ENCODE measurements at places on chromosomes 1 and 21.

DNA sequence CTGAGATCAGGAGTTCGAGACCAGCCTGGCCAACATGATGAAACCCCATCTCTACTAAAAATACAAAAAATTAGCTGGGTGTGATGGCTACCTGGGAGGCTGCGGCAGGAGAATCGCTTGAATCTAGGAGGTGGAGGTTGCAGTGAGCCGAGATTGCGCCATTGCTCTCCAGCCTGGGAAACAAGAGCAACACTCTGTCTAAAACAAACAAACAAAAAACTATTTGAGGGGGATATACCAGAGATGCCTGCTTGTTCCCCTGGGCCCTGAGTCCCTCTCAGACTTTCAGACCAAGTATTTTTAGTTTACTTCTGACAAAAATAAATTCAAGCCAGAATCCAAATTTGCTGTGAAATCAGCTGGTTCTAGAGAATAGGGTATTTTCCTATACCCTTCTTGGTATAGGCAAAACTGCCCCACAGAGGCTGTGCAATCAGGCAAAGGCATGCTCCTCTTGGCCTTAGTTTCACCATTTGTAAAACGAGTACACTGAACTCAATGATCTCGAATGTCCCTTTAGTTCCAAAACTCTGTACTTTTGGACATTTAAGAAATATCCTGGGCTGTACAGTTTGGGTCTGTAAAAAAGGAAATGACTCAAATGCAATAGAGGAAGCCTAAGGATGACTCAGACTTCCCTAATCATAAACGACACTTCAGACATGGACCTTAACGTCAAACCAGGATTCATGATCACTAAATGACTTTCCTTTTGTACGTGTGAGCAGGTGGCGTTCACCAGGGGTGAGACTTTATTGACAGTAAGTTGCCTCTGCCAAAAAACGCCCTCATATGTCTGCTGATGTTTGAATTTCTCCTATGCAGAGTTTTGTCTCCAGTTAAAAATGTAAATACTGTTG lies 16.1 kb downstream of the ENSA start:
- DNase-seq, result peak; percentile 93

GRCh38 chr1:55445416-55445815 lies 230.3 kb upstream of the USP24 start:
- no peak for DNase-seq

GRCh38 chr1:58211869-58212268 lies 334.7 kb downstream of the OMA1 start:
- no peak for DNase-seq

DNA sequence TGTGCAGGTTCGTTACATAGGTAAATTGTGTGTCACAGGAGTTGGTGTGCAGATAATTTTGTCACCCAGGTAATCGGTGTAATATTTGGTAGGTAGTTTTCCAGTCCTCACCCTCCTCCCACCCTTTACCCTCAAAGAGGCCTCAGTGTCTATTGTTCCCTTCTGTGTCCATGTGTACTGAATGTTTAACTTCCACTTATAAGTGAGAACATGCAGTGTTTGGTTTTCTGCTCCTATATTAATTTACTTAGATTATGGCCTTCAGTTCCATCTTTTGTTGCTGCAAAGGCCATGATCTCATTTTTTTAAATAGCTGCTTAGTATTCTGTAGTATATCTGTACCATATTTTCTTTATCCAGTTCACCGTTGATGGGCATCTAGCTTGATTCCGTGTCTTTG lies 87.3 kb downstream of the RPS6KC1 start:
- DNase-seq, result no peak

DNA sequence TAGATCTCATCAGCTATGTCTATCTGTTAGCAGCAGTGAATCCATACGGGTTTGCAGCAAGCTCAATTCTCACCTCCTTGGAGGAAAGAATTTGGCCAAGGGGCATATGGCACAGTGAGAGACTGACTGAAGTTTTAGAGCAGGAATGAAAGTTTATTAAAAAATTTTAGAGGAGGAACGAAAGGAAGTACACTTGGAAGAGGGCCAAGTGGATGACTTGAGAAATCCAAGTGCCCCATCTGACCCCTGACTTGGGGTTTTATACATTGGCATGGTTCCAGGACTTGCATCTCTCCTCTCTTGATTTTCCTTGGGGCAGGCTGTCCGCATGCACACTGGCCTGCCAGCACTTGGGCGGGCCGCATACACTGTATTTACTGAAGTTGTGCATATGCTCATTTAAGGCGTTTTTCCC lies 9.2 kb upstream of the OSBPL9 start:
- DNase-seq, result no peak

GRCh38 chr1:5707566-5708345 lies 284.5 kb downstream of the NPHP4 start:
- no peak for DNase-seq

GRCh38 chr1:82062206-82062605 lies 261.5 kb downstream of the ADGRL2 start:
- DNase-seq, result no peak

GRCh38 chr1:56298866-56299265 lies 280.5 kb downstream of the PLPP3 start:
- no peak for DNase-seq

- DNase-seq, result no peak
Measured at GRCh38 chr1:56360021-56360420, 219.3 kb downstream of the PLPP3 start.

DNA sequence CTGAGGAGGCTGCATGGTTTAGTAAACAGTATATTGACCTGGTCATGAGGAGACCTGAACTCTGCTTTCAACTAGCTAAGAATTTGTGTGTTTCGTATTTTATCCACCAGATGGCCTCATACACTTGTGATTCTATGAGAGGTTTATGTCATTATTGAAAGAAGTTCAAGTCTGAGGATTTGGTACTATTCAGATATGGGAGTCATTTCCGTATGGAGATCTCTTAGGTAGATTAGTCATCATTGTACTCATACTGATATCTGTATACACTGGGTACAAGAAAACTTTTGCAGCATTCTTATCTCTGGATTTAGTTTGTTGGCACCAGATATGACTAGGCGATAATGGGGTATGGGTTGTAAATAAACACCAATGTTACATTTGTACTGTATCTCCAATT lies 26.6 kb downstream of the ATF6 start:
- peak; percentile 72 for DNase-seq

GRCh38 chr1:6971699-6972098 lies 186.4 kb downstream of the CAMTA1 start:
- no peak for DNase-seq

GRCh38 chr1:212481438-212481767 lies 48.7 kb downstream of the NENF start:
- DNase-seq, result no peak

GRCh38 chr1:238652346-238652968 lies 733.9 kb upstream of the CHRM3 start:
- no peak for DNase-seq

DNA sequence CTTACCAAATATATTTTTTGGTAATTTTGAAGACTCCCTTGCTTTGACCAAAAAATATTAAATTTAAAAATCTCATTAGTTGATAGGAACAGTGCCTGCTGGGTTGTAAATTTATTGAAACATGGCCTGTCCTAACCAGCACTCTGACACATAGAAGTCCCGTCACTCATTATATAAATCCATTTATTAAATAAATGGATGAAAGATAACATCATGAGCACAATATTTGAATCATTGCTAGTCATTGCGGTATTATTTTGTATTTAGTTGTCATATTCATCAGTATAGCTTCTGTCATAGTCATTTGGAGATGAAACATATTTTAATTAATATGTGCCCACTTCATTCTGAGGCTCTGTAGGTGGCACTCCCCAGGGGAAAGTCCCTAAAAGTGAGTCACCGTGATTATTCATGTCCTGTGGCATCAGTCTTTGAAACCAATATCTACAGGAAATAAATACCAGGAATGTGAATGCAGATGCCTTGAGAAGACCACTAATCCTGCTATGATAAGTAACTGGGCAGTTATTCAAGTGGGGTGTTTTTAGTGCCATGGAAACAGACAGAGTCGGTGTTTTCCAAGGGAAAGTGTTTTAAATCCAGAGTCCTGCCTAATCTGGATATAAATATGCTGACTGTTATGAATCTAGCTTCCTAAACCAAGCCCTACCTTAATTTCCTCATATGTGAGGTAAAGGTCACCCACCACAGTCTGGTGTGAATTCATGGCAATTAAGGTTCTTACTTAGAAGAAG lies 302.0 kb downstream of the DUSP10 start:
- DNase-seq, result peak; percentile 95

- DNase-seq, result no peak
Measured at GRCh38 chr1:47469910-47470309, 32.1 kb downstream of the FOXD2 start.

- no peak for DNase-seq
Measured at GRCh38 chr1:201730611-201731010, 98.3 kb upstream of the IPO9 start.

DNA sequence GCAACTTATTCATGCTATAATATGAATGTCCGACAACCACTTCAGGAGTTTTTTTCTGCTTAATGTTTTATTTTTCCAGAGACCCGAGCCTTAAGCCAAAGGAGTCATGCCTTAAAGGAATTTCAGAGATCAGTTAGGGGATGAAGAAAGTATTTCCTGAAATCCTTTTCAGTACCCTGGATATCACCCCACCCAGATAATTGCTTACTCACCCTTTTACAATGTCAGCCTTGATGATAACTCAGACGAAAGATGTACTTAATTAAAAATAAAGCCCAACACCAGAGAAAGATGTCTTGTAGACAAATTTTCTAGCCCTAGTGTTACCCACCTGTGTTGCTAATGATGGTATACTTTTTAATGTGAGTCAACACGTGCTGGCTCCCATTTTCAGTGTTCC lies 124.1 kb downstream of the XCL2 start:
- no peak for DNase-seq

GRCh38 chr1:33365560-33365997 lies 44.7 kb upstream of the A3GALT2 start:
- DNase-seq, result no peak

- DNase-seq, result no peak
Measured at GRCh38 chr21:43603641-43604504, 55.4 kb downstream of the HSF2BP start.

GRCh38 chr1:109258481-109259466 lies 9.4 kb downstream of the CELSR2 start:
- DNase-seq, result no peak

DNA sequence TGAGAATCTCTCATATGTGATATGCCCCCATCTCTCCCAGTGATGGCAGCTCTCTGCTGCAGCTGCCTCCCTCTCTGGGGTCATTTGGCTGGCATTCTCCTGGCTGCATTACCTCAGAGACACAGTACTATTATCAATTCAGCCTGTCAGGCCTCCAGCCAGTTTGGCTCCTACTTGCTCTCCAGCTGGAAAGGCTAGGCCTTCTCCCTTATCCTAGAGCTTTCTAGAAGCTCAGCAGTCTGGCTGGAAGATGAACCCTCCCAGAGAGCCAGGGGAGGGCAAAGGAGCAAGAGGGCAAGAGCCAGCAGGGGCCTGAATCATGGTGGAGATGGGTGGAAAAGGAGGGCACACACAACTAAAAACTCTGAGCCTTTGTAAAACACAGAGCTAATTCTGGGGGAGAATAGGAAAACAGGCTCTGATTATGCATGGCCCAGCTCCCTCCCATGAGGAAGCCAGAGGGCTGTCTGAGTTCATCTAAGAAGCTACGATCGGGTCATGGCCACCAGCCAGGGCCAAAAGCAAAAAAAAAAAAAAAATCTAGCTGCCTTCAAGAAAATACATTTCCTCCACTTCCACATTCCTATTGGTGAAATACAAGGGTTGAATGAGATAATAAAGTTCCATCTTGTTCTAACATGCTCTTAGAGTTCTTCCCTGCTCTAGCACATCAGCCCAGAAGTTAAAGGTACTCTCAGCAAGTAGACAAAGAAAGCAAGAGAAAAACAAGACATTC lies 8.8 kb downstream of the LAMB3 start:
- DNase-seq, result no peak

- DNase-seq, result no peak
Measured at GRCh38 chr1:230611128-230611877, 31.0 kb upstream of the COG2 start.

GRCh38 chr1:216223486-216223885 lies 199.8 kb downstream of the USH2A start:
- DNase-seq, result no peak

Data from NCI-H460 (cell line).